ENCODE measurements at places on chromosomes 1 and 21.

DNA sequence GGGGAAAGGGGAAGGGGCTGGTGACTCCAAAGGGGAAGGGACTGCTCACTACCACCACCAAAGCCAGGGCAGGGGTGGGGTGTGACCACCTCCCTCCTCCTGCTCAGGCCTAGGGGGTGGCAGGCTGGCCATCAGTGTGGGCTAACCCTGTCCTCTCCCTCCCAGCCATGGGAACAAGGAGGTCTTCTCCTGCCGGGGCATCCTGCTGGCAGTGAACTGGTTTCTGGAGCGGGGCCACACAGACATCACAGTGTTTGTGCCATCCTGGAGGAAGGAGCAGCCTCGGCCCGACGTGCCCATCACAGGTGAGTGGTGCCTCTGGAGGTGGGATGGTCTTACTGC is 5.7 kb downstream of the ZC3H12A start:
- no peak for DNase-seq

DNA sequence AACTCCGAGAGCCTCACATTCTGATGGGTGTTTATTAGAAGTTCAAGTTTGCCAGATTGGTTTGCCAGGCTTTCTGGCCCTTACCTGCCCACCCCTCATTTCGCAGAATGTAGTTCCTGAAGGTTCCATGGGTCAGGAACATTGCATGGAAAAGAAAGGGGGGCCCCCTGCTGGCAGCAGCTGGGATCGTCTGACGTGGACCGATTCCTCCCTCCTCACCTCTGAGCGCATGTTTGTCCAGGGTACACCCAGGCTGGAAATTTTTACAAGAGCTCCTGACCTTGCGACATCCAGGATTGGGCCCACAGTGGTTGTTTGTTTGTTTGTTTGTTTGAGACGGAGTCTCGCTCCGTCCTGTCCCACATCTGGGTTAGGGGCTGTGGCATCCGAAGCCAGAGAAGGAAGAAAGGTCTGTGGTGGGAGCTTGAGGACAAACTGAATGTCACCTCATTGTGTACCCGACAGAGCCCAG is 126.0 kb upstream of the TMEM51 start:
- no peak for DNase-seq

DNA sequence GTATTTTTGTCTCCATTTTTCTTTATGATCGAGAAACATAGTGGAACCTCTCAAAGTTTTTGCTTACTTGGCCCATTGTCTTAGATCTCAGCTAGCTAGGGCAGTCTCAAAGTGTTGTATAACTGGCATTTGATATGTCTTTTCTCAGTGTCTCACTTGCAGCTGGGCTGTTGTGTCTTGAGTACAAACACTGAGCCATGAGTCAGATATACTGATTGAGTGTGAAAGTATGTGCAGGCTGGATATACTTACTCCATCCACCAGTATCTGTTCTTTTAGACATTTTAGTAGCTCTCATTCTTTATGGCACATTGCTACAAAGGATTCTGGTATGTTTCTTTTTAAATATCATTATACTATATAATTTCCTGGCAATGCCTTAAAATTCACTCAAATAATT is 14.3 kb upstream of the GPR52 start:
- no peak for DNase-seq

- no peak for DNase-seq
Observed at GRCh38 chr1:116679091-116679827, 11.7 kb upstream of the IGSF3 start.

DNA sequence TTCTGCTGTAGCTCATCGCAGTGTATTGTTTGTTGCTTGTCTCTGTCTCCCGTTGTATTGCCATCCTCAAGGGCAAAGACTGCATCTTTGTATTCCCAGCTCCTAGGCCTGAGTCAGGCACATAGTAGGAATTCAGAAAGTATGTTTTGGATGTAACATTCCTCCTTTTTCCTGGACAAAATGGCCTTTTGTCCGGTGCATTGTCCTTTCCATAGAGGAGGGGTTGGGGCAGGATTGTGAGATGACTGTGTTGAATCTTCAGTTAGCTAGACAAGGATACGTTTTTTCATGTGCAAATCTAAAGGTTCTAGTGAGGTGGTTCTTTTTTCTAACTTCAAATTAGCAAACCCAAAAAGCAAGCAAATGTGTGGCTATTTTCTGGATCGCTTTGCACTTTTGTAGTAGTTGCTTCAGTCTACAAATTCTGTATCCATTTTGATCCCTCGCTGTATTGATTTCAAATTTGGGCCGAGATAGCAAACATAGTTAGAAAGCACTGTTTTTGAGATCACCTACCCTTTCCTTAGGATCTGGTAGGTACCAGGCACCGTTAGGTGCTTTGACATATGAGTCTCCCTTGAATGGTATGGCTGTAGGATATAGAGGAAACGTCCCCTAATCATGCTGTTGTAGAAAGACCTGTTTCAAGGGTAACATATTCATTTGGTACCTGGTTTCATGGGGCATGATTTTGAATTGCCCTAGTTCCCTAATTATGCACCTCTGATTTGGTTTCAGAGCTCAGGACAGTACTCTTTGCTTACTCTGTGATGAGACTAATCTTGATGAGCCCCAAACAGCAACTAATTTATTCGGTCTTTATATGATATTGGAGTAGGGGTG is 1.2 kb downstream of the PPP1R8 start:
- DNase-seq: no peak

GRCh38 chr21:26332867-26333266 is 162.3 kb upstream of the APP start:
- DNase-seq: no peak

DNA sequence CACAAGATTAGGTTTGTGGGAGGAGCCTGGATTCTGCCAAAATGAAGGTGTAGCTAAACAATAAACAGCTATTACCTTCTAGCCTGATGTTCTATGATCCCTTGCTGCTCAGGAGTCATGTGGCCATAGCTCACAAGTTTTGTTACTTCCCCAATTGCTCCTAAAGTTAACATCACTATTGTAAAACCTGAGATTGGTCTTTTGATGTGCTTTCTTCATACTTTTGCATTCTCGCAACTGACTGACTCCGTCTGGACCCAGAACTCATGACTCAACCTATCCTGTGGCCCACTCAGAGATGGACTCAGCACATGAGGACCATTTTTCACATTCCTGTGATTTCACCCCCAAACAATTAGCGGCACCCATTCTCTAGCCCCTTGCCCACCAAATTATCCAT is 69.1 kb downstream of the PTGS2 start:
- DNase-seq: no peak

DNA sequence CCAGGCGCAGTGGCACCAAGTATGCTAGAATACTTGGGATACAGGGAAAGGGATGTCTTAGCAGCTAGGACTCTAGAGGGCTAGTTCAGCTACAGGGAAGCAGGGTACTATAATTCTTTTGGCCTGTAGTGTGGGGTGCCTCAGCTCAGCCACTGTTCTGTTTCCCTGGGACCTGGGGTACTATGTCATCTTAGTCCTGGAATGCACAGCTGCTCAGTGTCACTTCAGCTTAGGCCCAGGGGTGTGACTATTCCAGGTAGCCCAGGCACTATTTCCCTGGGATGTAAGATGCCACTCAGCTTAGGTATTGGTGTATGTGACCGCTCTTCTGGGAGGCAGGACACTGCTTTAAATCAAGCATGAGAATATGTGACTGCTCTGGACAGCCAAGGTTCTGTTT is 34.1 kb downstream of the RGSL1 start:
- DNase-seq: no peak

DNA sequence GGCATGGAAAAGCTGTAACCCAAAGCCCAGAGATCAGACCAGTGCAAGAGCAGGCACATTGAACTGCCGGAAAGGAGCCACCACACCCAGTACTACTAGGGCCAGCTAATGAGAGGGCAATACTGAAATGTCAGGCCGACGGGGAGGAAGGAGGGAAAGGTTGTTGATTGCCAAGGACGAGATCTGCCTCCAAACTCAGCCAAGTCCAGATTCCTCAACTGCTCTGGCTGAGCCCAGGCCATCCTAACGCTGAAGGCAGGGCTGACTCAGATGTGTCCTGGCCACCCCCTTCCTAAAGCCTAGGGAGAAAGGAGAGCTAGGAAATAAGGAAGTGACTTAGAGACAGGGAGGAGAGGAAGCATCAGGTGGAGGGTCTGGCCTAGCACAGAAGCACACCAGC is 42.1 kb upstream of the IPO9 start:
- DNase-seq: no peak

- DNase-seq: no peak
Observed at GRCh38 chr1:82152356-82153271, 351.9 kb downstream of the ADGRL2 start.

DNA sequence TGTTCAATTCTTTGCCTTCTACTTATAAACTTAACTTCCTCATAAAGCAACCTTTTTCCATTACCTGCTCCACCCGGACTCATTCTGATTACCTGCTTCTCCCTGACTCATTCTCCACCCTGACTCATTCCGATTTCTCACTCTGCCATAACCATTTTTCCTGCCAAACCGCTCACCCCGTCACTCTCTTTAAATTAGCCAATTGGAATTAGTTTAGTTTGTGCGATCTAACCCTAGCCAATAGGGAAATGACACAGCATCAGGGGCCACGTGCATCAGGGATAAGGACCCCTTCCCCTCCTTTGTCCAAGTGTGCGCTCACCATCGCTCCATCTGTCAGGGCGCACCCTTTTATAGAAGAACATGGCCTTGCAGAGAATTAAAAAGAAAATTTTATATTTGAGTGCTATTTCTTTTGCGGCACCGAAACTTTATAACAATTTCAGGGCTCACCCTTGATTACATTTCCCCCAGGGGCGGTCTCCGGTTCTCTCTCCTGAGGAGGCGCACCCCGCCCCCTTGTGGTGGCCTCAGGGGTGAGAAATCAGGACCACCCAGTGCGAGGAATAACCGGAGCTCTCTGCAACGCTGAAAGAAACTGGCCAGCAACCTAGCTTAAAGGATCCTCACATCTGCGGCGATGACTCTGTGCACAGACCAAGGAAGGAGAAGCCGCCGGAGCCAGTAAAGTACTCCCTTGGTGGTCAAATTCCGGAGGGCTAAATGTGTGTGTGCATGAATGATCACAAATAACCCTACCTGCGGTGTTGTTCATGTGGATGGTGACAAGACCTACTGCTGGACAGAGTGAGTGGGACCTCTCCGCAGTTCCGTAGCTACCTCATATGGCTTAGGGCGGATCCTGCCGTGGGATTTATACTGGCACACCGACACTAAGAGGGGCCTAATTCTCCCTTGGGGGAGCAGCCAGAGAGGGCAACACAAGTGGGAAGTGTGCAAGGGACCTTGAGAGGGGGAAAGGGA is 30.3 kb upstream of the CBR3 start:
- DNase-seq: no peak

DNA sequence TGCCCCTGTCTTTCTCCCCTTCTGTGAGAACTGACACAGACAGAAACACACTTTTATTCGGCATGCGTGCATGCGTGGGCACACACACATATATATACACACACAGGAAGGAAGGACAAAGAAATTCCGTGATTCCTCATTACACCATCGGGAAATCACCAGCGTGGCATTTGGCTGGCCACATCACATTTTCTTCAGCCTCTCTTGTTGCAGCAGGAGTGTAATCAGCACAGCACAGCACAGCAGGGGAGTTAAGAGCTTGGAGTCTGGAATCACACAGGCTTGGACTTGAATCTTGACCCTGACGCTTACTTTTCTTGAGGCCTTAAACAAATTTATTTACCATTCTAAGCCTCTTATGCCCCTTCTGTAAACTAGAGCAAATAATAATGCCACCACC is 45.3 kb upstream of the EPHA8 start:
- no peak for DNase-seq

DNA sequence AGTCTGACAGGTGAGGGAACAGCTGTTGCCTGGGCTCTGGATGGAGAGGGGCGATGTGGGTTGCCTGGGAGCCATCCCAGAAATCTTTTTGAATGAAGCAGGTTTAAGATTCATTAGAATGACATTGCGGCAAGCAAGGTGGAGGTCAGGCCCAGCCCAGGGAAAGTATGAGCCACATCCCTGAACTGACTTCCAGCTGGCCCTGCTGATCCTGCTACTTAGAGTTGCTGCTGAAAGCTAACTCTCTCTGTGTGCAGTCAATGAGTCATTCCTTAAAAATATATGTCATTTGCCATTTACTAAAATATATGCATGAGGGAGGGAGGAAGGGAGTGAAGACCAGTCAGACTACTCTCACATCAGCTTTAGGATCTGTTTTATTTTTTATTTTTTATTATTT is 54.3 kb upstream of the RAB3GAP2 start:
- no peak for DNase-seq
